Activated T-helper 2 cell treated with anti-CD3 and anti-CD28 coated beads, Interferon-gamma antibody, Interleukin-2, Interleukin-4, amounts not matched to agents 10 μg/mL and 5 μg/mL and 100 μg/mL, durations not matched to agents 14 hours and 24 hours and 36 hours (primary cell): ENCODE measurements at places on chromosomes 3 and 15. TPM values are rescaled to one million over a fixed set of nuclear protein-coding genes. Genes with fewer than 3 reads are reported as not detected.
A peak's percentile ranks its signal among the peaks of the same experiment; 100 is the strongest.

GRCh38 chr3:18126772-18127171, 298.4 kb downstream of the SATB1 start:
- peaks cover 9% of the 10 kb centered on the region for H3K4me1 ChIP-seq
- no peaks in the 10 kb centered on the region for H3K36me3 ChIP-seq
- H3K27ac ChIP-seq = no peak overlapping the region

DNA sequence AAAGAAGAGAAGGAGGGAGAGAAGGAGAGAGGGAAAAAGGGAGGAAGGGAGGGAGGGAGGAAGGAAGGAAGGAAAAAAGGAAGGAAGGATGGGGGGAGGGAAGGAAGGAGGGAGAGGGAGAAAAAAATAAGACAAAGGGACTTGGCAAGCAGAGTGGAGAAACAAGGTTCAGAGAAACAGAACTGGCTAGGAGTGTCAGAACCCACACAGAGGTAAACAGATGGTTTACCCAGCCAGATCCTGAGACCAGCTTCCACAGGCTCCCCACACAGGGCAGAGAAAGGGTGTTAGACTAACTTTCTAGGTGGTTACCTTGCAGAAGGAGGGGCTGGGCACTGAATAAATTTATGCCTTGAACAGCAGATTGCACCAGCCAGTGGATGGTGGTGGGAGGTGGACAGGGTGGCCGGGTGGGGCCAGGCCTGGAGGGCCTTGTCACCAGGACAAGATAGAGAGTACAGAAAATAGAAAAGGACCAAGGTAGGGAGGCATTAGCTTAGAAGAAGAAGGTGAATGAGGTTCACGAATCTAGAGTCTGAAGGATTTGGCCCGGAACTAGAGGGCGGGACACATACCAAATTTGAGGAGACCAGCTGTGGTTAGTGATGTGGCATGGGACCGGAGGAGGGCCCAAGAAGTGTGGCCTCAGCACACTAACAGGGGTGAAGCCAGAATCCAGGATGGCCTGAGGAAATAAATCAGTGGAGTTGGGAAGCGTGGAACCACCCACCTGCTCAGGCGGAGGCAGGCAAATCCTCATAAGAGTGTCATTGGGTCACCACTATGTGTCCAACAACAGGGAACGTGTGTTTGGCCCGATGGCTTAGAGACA, 1.2 kb upstream of the TM4SF1 start:
- H3K4me3 ChIP-seq = no peak overlapping the region
- H3K36me3 ChIP-seq = no peaks in the 10 kb centered on the region
- H3K27ac ChIP-seq = no peak overlapping the region

- H3K27me3 ChIP-seq = no peaks in the 10 kb centered on the region
- no peak overlapping the region for H3K4me3 ChIP-seq
- H3K27ac ChIP-seq = no peak overlapping the region
- H3K36me3 ChIP-seq = peaks cover 5% of the 10 kb centered on the region
- DNase-seq = no peak
These were observed 2.7 kb upstream of the OPA1 start for GRCh38 chr3:193590088-193590856.

DNA sequence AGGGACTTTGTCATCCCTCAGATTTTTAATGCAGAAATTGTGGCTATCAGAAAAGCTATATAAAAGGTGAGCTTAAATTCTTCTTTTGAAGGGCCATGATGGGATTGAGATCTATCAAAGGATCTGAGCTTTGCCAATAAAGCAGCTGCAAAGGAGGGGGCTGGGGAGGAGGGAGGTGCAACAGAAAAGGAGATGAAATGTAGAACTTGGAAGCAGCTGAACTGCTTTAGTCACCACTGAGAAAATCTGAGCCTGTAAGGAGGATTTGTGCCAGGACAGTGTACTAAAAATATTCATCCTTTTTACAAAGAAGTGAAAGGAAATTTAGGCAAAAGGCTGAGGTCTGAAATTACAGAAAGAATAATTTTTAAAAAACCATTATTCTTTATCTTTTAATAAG, 10.4 kb downstream of the TSPAN3 start:
- no peaks in the 10 kb centered on the region for H3K36me3 ChIP-seq
- no peak overlapping the region for H3K27ac ChIP-seq
- H3K4me1 ChIP-seq = peaks cover 26% of the 10 kb centered on the region
- DNase-seq = no peak
- no peak overlapping the region for H3K4me3 ChIP-seq
- no peaks in the 10 kb centered on the region for H3K27me3 ChIP-seq

DNA sequence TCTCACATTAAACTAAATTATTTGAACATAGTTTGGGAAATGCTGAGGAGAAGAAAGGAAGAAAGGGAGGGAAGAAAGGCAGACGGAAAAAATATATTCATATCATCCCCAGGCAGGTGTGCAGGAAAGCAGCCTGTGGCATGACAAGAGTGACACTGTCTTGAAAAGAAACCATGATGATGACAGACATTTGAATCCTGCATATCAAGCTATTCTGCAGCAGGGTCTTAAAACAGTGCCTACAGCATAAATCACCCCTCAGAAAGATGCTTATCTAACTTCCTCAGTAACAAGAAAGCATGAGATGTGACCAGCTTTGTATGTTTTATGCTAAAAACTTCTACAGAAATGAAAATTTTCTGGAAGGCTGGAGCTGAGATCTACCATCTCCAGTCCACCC, 144.5 kb upstream of the GRM7 start:
- DNase-seq = no peak
- H3K4me1 ChIP-seq = no peaks in the 10 kb centered on the region
- H3K4me3 ChIP-seq = no peak overlapping the region
- no peak overlapping the region for H3K27ac ChIP-seq

DNA sequence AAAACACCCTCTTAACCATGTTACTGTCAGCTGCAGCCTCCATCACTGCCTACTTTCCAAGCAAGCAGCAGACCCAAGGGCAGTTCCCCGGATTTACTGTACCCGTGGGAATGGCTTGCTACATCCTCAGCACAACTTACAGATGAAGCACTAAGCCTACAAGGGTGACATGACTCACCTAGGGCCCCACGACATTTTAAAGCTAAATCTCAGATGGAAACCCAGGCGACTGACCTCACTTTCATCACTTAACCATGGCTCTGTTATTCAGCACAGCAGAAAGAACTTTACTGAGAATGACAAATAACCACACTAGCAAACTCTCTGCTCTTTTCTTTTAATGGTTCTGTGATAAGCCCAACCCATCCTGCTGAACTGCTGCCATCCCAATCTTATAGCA, 65.6 kb downstream of the SUMF1 start:
- peaks cover 44% of the 10 kb centered on the region for H3K36me3 ChIP-seq
- no peak for DNase-seq
- H3K27ac ChIP-seq = peak overlapping the region; percentile 77
- H3K4me3 ChIP-seq = peak overlapping the region; percentile 37

SEC61A1 gene
- total RNA-seq = 210 and 217 TPM in 2 replicates
